ENCODE measurements at places on chromosomes 11 and 22.

DNA sequence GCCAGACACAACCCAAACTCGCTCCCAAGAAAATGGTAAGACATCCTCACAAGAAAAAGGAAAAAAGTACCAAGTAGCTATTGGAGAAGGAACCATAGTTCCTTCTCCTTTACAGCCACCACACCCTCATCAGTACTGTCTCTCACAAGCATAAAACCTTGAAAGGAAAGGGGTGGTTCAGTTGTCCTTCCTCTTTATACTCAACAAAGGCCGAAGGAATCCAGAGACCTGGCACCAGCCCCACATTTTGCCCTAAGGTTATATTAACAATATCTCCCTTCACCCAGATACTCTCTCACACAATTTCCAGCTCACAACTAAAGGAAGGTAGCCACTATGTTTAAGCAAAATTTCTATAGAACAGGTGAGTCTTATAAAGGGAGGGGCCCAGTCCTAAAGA is 8.5 kb downstream of the FHIP1B start:
- DNase-seq = no peak

GRCh38 chr11:2298795-2299761 is 2.6 kb downstream of the C11orf21 start:
- no peak for DNase-seq

- no peak for DNase-seq
Measured at GRCh38 chr11:76823481-76824028, 37.2 kb upstream of the ACER3 start.

DNA sequence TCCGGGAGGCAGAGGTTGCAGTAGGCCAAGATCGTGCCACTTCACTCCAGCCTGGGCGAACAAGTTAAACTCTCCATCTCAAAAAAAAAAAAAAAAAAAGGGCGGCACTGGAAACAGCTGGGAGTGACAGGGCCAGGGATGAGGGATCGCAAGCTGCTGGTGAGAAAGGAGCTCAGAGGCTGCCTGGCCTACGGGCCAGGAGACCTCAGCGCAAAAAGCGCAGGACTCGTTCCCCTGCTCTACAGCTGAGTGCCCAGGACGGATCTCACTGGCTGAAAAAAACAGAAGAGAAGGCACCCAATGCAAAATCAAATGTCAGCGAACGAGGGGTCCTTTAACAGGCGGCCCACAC is 650 bp upstream of the NUP50 start:
- DNase-seq = no peak

DNA sequence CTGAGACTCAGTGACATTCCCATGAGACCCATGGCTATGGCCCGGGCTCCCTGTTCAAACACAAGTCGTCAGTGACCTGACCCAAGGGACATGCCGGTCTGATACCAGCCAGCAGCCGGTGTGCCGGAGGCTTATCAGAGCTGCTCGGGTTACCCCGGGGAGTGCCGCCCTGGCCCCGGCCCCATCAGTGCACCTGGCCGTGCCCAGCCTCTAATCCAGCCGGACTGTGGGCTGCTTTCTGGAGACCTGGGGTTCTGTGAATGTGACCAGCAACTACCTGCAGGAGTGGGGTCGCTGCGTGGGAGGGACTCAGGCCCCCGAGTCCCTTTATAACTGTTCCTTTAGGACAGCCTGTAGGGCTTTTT is 52.7 kb downstream of the LINC01488 start:
- DNase-seq = no peak

GRCh38 chr11:134405436-134405835 is 6.6 kb downstream of the B3GAT1 start:
- no peak for DNase-seq

GRCh38 chr22:46891382-46891951 is 129.0 kb downstream of the TBC1D22A start:
- DNase-seq = no peak

- peak; percentile 99 for DNase-seq
Measured at GRCh38 chr22:30423959-30424533, 1.5 kb upstream of the MTFP1 start.

GRCh38 chr11:13258855-13259254 is 18.7 kb upstream of the BMAL1 start:
- DNase-seq = no peak

GRCh38 chr11:94445641-94446040 is 44.4 kb upstream of the GPR83 start:
- DNase-seq = no peak

DNA sequence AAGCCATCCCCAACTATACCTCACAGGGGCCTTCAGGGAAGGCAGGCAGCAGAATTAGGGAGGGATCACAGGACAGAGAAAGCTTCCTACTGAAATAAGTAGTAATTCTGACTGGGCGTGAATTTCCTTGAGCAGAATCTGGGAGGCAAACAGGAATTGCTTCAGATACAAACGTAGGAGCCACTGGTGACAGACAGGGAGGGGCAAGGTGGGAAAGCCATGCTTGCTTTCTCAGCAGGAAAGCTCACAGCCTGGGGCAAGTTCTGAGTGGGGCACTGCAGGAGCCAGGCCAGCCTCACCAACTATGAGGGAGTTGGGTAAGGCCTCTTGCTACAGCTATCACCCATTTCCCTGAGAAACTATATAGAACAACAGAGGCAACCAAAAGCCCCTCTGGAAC is 43.6 kb downstream of the ARHGAP32 start:
- no peak for DNase-seq

DNA sequence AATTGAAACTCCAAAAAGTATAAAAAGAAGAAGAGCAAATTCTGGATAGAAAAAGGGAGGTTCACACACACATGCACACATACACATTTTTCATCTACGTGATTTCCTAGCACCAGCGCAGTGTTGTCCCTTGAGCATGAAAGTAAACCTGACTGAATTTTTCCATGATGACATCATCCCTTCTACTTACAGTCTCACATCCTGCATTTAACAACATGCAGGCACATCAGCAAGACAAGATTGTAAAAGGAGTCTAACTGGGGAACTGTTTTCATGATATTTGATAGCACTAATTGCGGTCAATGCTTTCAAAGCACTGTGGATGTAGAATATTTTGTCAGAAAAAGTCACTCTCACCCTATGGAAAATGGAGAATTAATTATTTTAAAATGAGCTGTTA is 36.6 kb downstream of the GAS2 start:
- DNase-seq = no peak
